NCI-H446 treated with DMSO at 0.1 percent for 48 hours (cell line): ENCODE measurements at places on chromosomes 2 and 18.
A peak's percentile ranks its signal among the peaks of the same experiment; 100 is the strongest.

DNA sequence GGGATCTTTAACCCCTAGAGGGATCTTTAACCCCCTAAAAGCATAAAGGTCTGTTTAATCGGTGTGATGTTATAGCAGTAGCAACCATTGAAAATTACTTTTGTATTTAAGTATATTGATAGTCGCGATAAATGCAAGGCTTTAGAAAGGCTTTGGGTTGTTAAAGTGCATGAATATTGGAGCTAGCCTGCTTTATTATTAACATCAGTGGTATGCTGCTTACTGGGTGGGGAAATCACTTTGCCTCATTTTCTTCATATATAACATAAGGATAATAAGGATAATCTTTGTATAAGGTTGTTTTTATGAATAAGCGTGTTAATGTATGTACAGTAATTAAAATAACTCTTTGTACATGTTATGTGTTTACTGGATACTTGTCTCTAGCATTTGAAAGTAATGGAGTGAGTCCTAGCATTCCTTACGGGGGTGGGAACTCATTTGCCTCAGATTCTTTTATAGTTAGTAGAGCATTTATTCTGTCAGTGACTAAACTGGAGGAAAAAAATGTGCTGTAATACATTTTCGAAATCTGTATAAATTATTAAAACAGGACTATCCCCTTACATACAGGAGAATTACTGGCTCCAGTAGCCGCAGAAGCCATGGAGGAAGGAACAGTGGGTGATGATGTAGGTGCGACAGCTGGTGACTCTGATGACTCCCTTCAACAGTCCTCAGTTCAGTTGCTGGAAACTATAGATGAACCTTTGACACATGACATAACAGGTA, 122.2 kb downstream of the BIRC6 start:
- no peak for DNase-seq

GRCh38 chr2:182379241-182379640, 47.6 kb downstream of the PDE1A start:
- DNase-seq = peak; percentile 92

DNA sequence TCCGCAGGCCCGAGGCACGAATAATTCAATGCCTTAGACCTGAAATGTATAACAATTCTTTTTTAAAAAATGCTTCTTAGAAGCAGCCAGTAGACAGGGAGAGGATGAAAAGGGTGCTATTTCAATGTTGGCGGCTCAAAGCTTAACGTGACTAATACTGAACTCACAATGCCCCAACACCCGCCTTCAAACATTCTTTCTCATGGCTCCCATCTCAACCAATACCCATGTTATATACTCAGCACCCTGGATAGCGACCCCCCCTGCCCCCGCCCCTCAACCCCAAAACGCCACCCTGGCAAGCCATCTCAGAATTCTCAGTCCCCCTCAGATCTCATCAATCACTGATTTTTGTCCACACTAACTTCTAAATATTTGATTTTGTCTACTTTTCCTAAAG, 4.4 kb downstream of the FBXO41 start:
- DNase-seq = no peak

DNA sequence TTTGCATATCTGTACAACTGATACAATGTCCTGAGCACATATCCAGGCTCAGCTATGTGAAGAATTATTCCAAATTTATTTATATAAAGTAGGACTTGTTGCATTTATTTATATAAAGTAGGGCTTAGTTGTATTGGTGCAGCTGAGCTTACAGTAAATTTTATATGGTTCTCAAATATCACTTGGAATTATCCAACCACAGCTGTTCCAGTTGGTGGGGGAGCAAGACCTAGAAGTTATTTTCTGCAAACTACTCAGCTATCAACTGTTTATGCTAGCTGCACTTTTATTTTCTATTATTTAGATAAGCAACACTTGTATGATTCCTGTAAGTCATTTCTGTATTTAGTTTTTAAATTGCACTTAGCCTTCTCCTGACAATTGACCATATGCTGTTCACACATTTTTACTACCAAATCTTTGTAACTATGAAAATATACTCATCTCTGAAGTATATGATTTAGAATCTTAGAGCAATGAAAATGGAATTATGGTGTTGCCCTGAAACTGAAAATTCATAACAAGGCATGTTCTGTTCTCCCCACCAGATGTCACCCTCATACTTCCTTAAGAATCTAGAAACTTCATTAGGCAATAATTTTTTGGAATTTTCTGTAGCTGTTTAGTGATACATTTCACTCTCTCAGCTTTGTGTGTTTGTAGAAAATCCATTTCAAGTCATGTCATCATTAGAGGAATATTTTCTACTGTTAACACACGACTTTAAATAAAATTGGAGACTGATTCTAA, 157.0 kb upstream of the CBLN2 start:
- peak; percentile 13 for DNase-seq

DNA sequence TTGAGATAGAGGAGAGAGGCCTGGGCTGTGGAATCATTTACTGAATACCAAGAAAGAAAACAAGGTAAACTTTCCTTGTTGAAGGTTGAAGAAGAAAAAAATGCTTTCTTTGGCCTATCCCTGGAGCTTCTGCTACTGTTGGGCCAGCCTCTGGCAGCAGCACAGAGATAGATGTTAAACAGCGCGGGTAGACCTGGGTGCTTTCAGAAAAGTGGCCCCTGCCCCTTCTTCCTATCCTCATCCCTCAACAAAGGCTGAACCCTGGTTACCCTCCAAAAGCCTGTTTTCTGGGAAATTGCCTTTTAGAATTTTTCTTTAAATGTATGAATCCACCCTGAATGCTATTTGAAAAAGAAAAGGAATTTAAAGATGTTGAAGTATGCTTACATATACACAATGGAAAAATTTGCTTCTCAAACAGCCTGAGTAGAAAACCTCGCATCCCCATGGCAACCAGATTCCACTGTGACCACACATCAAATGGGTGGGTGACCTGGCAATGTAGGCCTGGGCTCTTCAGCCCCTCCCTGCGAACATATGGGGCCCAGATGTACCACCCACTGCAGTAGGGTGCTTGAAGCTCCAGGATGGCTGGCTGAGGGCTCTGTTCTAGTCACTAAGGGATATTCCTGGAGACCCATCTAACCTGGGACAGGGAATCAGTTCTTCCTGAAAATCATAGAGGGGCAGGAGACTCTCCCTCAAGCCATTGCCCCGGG, 23.4 kb upstream of the CHRNA1 start:
- no peak for DNase-seq

- DNase-seq = no peak
These were observed 33.8 kb downstream of the GREB1 start for GRCh38 chr2:11567631-11568031.

- DNase-seq = no peak
These were observed 1.7 kb downstream of the UGGT1 start for GRCh38 chr2:128092656-128093055.

- no peak for DNase-seq
These were observed 56.9 kb upstream of the SMAD2 start for GRCh38 chr18:47987388-47987699.

DNA sequence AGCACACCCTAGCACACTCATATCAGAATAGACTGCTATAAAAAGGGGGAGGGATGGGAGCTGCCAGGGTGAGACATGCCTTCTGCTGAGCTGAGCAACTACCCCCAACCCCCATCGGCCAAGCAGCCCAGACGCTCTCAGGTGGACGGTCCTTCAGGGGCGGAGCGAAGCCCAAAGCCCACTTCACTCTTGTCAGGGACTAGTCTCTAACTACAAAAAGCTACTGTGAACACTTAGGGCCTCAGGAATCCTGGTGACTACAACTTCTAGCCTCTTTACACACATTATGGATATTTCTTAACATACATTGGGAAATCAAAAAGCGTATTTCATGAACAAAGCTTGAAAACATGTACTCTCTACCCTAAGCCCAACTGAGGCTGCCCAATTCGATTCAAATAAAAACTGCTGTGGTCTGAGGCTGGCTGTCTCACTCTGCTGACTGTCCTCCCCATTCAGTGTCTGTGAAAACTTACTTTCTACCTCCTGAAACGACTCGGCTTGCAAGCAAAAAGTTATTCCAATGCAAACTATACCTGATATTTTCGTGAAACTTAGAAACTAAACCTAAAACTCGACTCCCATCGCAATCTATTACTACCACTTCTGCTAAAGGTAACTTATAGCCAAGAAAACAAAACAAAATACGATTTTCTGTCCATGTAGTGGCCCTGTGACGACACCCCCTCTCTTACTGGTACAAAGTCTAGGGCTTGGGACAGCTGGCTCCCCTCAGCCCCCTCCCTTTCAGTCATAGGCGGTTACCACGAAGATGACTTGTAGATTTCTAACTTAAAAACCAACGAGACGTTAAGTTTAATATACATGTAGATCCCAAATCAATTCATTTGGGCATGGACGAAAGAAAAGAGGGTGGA, 1.2 kb downstream of the SERTAD2 start:
- no peak for DNase-seq

DNA sequence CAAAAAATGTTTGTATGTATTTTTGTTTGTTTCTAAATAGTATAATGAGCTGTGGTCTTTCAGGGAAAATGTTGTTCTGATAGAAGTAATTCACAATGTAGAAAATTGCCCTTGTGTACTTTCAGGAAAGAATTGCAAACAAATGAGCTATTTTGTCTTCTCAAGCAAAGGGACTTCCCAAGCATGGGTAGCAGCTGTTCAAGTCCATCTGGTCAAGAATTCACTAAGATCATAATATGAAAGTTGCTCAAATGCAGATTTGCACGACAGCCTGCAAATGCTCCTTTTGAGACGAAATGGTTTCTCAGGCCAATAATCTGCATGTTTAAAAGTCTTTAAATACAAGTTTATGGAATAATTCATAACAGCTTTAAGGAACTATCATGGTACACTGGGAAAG, 51.9 kb upstream of the HNMT start:
- peak; percentile 25 for DNase-seq

- DNase-seq = no peak
These were observed 436 bp upstream of the ITPRIPL1 start for GRCh38 chr2:96324721-96325040.

DNA sequence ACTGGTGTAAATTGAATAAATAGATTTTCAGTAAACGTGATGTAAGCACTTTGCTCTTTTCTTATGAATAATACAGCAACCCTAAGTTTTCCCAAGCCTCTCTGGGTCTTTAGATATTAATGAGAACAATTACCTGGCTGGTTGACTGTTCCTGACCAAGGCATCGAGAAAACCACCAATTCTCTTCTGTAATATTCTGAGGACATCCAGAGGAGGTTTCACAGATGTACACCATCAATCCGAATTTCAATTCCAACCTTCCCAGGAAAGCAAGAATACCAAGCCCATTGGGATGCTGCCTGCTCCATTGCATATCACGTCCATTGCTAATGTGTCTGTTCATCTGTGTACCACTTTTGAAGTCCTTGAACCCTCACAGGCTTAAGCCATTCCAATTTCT, 571.8 kb downstream of the NUP35 start:
- no peak for DNase-seq

DNA sequence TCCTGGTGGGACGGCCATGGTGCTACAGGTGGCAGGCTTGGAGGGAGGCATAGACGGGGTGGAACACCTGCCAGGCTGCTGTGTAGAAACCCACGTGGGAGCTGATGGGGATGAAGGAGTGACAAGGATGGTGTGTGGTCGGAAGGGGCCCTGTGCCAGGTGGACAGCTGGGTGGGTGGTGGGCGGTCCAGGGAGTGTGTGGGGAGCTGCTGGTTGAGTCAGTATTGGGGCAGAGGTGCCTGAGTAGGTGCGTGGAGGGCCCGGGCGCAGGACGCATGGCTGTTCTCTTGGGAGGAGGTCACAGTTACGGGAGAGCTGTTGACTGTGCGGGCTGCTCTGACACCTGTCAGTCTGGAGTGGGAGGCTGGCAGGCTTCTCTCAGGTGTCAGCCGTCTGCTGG, 12.6 kb upstream of the D2HGDH start:
- DNase-seq = no peak

- no peak for DNase-seq
These were observed 41.9 kb downstream of the EVA1A start for GRCh38 chr2:75518638-75519465.

- DNase-seq = peak; percentile 81
These were observed at the start of gene SFT2D3 for GRCh38 chr2:127701193-127701650. Gene SFT2D3, plus strand, starts transcription at chr2:127701497. Its CDS starts 32 bp downstream, at chr2:127701529.

- no peak for DNase-seq
These were observed 825 bp downstream of the ITGA6 start for GRCh38 chr2:172427990-172428831.

- no peak for DNase-seq
These were observed 72.5 kb downstream of the COPS8 start for GRCh38 chr2:237158194-237158593.

GRCh38 chr2:10316336-10316735, 13.6 kb downstream of the HPCAL1 start:
- DNase-seq = no peak

GRCh38 chr2:59622599-59623308, 930.7 kb downstream of the BCL11A start:
- no peak for DNase-seq

DNA sequence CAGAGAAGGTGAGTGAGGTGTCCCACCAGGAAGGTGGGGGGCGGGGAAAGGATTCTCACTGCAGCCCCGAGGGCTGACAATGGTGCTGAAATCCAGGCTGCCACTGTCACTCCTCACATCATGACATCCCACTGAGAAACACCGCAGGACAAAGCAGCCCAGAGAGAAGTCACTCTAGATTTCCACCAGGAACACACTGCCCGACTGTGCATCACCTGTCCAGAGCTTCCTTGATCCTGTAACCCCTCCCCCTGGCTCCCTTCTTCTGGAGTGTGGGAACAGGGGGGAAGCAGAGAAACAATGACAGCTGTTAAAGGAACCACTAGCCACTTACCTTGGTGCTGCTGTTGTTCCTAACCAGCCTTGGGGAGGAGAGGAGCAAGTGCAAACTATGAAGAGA, 69.9 kb downstream of the MRO start:
- no peak for DNase-seq

DNA sequence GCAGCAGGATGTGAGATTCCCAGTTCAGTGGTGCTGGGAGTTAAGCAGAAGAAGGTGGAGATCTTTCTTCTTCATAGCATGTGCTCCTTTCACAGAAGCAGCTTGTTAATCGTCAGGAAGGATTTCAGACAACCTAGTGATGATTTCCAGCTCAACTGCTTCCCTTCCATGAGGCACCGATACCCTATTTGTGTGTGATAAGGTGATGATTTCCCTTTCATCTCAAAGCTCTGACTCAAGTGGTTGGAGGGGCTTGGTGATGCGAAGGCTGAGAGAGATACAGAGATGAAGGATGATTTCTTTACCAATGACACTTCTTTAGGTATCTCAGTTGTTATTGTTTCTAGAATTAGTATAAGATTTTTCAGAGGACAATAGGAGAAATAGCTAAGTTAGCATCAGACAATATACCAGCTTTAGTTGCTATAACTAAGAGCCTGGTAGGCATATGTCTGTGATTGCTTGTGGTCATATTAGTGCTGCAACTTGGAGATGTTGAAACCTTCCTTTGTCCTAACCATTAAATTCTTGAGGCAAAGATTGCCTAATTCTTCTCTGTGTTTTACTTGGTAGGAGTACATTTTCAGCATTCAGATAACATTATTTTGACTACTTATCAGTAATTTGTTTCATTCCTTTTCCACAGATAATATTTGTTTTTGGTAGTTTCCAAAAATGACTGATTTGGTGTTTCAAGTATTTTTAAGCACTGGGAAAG, 111.3 kb downstream of the PLCL1 start:
- DNase-seq = no peak

- no peak for DNase-seq
These were observed 12.7 kb downstream of the GCKR start for GRCh38 chr2:27509326-27509725.

GRCh38 chr2:85130407-85130806, 2.8 kb upstream of the TCF7L1 start:
- DNase-seq = no peak

GRCh38 chr18:12408247-12408869, 629 bp downstream of the PRELID3A start:
- DNase-seq = no peak

- DNase-seq = no peak
These were observed 3.5 kb downstream of the ACTR2 start for GRCh38 chr2:65231121-65231520.

GRCh38 chr18:54906331-54907185, 52.7 kb downstream of the CCDC68 start:
- DNase-seq = no peak
